ENCODE measurements at places on chromosomes 3 and 15. TPM values are rescaled to one million over a fixed set of nuclear protein-coding genes. Genes with fewer than 3 reads are reported as not detected.
A peak's percentile ranks its signal among the peaks of the same experiment; 100 is the strongest.

- DNase-seq = no peak
Observed at GRCh38 chr3:134636406-134636805, 14.4 kb downstream of the KY start.

DNA sequence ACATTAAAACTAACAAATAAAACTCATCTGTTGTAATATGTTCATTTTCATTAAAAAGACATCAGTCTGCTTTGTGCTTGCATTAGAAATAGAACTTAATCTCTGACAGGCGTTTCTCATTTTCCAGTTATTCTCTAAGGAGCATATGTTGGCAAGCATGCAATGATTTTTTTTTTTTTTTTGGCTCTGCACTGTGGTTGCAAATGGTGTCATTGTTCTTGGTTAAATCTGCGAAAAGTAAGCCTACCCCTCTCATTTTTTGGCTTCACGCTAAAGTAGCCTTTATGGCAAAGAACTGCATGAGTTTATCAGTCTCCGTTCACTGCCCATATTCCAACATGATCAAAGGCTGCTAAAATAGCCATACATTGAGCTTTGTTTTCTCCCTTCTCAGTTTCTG, 403.2 kb downstream of the MECOM start:
- no peak for DNase-seq

Gene COX5A
- 348 TPM for total RNA-seq

GRCh38 chr3:44427683-44428082, 49.8 kb downstream of the ZNF445 start:
- DNase-seq = no peak

Gene MORC1
- not detected for total RNA-seq

Gene CCDC13
- not detected for total RNA-seq

DNA sequence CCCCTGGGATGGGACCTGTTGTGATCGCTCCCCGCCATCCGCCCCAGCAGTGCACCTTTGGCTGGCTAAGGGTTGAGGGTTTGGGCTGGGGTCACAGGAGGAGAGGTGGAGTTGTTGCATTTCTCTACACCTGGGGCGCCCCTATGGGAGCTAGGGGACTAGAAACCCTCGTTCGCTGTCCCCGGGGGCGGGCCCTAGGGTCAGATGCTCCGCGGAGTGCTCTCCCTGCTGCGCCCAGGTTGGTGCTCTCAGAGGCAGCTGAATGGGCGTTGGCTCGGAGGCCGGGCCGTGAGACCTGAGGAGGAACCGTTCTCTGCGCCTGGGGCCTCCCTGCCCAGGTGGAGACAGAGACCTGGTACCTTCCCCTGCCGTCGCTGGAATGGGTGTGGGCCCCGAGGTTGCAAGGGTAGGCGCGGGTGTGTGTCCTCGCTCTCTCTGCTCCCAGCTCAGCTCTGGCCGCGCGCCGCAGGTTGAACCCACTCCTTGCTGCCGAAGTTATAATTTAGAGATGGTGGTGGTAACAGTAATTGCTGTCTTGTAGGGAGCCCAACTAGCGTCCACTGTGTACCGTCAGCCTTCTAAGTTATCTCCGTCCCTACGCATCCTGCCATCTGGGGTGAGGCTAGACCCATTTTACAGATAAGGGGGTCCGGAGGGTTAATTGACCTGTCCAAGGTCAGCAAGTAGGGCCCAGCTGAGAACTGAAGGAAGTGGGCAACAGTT, 965 bp downstream of the FLNB start:
- DNase-seq = peak; percentile 69

GRCh38 chr15:59364248-59364647, 8.4 kb downstream of the MYO1E start:
- no peak for DNase-seq

Gene PDIA3
- 196 TPM for total RNA-seq

Gene PIGBOS1
- total RNA-seq = 7.3 TPM

Gene PPP2R3A
- 0.17 TPM for total RNA-seq

DNA sequence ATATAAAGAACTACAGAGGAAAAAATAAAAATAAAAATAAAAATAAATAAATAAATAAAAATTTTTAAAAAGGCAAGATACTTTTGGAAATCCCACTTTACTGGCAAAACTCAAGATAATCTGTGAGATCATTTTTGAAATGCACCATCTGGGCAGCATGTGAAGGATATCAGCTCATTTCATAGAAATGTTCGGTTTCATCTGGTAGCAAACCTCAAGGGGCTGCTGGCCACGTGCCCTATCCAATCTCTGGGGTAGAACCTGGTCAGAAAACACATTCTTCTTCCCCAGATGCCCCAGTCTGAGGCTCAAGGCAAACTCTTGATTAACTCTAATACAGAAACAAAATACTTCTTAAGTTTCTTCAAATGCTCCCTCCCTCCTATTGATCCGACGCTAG, 166.0 kb downstream of the FMN1 start:
- no peak for DNase-seq

Gene VWA5B2
- not detected for total RNA-seq

Gene LNP1
- 2.2 TPM for total RNA-seq

GRCh38 chr3:138842483-138843188, 7.9 kb upstream of the PIK3CB start:
- no peak for DNase-seq

- no peak for DNase-seq
Observed at GRCh38 chr15:100216182-100216581, 125.6 kb downstream of the ADAMTS17 start.

Gene ATP11B
- 86.6 TPM for total RNA-seq

DNA sequence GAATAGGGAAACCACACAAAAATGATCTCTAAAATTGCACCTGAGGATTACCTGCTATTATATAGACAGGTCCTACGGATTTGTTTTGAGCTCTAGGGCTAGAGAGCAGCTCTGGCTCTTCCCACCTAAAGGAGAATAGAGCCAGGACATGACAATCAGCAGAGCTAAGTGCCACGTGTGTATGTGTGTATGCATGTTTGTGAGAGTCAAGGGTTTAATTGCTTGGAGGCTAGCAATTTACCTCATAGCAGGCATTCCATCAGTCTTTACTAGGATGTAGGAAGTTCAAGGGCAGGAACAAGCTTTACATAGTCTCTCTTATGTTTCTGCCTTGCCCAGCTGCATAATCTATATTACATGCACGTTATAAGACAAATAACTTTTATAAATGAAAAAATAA, 498.2 kb downstream of the NSUN3 start:
- no peak for DNase-seq

DNA sequence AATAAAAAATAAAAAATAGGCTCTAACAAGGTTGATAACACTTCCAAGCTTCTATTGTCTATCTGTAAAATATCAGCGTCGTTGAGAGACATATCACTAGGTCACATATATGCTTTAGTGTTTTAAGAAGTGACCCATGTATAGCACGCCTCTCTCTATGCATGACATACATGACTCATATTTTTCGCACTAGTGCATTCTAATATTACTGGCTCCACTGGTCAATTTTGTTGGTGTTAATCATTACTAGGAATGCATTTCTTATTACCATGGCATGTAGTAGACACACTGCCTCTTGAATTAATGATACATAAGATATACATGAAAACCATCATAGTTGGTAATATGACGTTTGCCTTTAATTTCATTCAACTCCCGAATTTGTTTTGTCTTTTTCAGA, 203.1 kb downstream of the CHL1 start:
- DNase-seq = no peak

DNA sequence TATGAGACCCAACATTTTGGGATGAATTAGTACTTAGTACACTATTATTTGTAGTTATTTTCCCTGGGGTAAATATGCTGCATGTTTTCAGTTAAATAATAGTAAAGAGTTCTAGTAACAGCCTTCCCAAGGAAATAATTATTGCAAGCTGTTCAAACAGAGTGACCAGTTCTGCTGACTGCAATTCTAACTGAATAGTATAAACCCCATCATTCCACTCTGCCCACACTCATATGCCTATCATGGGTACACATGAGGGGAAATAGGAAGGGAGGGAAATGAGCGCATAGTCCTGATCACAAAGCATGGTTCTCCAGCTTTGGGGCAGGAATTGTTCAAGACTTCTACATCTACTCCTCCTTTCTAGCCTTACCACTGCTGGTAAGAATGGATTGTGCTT, 18.7 kb downstream of the UQCC5 start:
- DNase-seq = no peak

DNA sequence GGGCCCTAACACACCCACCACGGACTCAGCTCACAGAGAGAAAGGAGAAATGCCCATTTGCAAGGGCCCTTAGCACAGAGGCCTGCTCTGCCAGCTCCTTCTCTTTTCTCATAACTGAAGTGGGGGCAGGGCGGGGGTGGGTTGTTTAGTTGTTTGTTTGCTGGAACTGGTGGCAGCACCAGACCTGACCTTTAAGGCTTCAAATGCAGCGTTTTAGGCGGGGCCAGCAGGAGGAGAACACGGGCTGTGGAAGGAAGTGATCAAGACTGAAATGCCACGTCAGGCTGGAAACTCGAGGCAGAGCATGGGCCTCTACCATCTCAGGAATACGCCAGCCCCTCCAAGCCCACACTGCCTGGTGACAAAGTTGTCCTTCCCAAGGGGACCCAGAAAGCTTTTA, 9.3 kb downstream of the CACNA2D2 start:
- peak; percentile 15 for DNase-seq

Gene MESP1
- 4.4 TPM for total RNA-seq

- DNase-seq = peak; percentile 90
Observed at GRCh38 chr15:81296673-81297072, 27.3 kb downstream of the STARD5 start.

DNA sequence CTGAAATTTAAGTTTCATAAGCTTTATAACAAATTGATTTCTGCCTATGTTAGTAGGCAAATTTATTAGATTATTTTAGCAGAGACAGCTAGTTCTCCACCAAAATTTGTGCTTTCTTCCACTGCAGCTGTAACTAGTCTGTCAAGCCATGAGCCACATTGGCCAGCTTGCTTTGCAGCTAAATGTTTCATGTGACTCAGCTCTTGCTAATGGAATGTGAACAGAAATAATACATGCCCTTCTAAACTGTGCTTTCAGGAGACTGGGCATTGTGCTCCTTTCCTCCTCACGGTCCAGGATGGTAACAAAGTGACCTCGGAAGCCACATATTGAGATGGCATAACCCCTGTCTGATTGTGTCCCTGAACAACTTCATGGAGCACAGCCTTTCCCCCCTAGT, 51.3 kb upstream of the KPNA4 start:
- DNase-seq = no peak

Gene TEX55
- not detected for total RNA-seq

DNA sequence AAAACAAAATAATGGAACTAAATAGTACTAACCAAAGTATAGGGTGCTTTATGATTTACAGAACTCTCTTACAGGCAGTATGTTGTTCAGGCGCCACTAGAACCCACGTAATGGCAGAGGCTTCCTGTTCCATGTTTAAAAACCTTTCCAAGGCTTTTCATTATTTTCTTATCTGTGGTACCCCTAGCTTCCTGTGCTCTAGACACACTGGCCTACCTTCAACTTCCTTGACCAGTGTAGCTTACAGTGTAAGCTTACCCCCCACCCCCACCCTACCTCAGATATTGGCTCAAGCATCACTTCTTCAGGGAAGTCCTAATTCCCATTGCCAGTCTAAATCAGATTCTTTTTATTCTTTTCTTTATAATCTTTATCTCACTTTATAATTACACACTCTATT, 2.9 kb downstream of the NR2C2 start:
- DNase-seq = no peak

Gene AGTR1
- total RNA-seq = not detected

DNA sequence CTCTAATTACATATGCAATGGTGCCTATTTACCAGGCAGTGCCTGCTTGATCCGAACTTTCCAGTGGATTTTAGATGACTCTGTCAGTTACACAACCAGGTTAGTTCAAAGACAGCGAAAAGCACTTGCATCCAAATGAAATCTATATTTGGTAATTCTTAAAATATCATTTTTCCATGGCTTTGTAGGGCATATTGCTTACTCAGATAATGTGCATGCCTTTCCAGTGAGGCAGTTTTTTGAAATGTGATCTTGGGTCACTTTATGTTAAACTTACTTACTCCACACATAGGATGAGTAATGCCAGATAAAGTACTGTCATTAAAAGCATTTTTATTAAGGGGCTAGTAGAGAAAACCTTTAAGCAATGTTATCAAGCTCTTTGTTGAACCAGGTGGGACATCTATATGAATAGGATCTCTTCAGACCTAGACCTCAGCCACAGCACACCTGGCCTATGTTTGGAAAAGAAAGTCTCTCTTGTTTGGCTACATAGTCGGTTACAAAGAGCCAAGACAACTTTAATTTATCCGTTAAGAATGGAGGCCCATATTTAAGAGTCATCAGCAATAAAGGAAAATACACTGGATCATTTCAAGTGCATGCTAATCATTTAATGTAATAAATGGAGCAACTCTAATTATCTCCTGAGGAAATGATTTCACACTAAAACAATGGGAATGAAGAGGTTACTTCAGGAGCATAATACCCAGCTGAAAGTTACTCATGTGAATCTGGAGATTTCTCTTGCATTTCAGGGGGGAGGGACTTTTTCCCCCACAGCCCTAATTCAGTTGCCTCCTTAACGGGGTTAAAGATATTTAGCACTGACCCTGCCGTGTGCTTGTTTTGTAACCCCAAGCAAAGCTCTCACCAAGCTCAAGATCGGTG, 56.3 kb upstream of the TMCO5A start:
- no peak for DNase-seq

Gene PIGZ
- total RNA-seq = 0.26 TPM

- peak; percentile 67 for DNase-seq
Observed at GRCh38 chr3:33061782-33062181, 35.2 kb downstream of the GLB1 start.

DNA sequence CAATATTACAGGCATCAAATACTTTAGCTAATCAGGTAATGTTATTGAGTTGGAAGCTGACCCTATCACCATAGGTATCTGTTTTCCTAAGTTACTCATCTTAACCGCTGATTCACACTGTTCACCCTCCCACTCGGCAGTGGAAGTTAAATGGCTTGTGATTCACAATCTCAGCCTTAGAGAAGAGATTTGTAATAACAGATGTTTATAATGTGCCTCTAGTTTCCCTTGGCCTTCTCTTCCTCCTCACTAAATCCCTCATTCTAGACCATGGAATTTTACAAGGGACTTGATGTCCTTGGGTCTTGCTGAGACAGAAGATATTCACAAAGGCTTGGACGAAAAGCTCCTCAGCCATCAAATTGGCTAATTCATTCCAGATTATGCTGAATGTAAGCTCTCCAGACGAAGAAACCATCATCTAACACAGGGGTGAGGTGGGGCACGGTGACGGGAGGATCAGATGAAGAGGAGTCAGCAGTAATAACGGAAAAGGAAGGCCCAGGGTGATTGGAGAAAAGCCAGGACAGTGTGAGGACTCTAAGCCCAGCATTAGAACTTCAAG, 931.7 kb downstream of the MCTP2 start:
- no peak for DNase-seq

Gene SOX14
- total RNA-seq = not detected

- no peak for DNase-seq
Observed at GRCh38 chr3:174614036-174614435, 245.1 kb upstream of the NAALADL2 start.

Gene METTL6
- 12.5 TPM for total RNA-seq

DNA sequence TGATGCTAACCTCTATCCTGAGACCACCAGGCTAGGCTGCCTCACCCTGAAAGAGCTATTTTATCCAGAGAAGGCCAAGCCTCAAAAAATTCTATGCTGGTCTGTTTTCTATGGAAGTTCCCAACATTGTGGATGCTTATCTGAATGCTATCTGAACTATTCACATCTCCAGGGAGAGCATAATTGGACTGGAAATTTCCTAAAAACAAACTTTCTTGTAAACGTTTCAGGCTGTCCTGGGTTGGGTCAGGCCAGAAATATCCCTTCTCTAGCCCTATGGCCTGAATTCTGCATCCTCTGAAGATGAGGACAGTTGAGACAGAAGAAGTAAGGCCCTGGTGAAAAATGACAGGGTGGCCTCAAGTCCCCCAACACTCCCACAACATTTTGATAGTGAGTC, 706.4 kb upstream of the NR2F2 start:
- no peak for DNase-seq

- no peak for DNase-seq
Observed at GRCh38 chr15:40298216-40298935, 9.4 kb downstream of the PLCB2 start.

Data from activated naive CD4-positive, alpha-beta T cell treated with anti-CD3 and anti-CD28 coated beads for 36 hours (primary cell).